Renal cortical epithelial cell (primary cell): ENCODE measurements at places on chromosomes 2 and 18.

GRCh38 chr2:224749136-224749535 lies 33.0 kb upstream of the CCDC195 start:
- DNase-seq: peak; percentile 3

DNA sequence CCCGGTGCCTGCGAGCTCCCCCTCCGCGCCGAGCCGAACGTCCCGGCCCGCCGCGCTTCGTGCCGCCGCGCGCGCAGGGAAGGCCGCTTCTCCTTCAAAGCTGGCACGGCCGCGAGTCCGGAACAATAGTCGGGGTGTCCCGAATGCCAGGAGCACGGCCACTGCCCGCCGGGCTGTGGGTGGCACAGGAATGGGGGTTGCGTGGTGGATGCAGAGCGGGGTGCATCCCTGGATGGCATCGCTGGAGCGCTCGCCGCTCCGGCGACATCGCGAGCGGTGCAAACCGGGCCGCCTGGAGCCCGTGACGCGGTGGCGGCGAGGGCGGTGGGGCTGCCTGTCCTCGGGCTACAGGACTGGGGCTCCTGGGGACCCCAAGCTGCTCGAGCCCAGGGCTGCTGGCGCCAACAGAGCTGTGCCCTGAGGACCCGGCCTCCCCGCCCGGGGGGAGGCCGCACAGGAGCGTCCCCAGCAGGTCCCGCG lies 1.1 kb upstream of the SATB2 start:
- no peak for DNase-seq

DNA sequence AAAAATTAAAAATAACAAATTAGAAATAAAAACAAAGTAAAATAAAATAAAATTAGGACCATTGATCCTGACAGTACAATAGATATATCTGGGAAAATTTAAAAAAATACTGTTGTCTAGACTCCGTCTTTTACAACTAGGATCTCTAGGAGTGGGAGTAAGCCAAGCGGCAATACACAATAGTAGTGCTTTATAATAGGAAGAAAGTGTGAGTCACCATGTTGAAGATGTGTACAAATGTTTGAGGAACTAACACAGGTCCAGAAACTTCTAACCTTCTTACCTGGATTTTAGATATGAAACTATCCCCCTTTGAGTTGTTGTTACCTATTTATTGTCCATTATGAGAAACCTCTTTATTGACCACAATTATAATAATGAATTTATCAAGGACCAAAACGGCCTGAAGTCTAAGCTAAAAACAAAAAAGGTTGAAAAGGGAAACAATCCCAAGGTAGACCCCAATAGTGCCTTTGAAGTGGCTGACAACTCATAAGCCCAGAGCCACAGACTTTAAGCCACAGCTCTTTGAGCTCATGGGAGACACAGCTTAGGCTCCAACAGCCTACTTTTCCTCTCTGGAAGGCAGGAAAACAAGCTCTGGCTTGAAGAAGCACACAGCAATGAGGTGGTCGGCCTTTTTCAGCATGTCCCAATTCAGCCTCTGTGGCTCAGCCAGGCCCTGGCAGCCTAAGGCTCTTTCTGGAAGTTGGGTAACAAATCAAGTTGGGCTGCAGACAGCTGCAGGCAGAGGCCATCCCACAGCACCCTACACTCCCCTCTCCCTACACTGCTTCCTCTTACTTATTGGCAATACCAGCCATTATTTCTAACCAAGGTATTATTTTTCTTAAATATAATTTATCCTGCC lies 62.9 kb downstream of the AQP4 start:
- no peak for DNase-seq

GRCh38 chr2:146990311-146991054 lies 854.3 kb upstream of the ACVR2A start:
- no peak for DNase-seq

GRCh38 chr2:191311-192190 lies 72.3 kb downstream of the SH3YL1 start:
- no peak for DNase-seq

GRCh38 chr2:218039171-218039570 lies 29.9 kb upstream of the RUFY4 start:
- DNase-seq: peak; percentile 90

DNA sequence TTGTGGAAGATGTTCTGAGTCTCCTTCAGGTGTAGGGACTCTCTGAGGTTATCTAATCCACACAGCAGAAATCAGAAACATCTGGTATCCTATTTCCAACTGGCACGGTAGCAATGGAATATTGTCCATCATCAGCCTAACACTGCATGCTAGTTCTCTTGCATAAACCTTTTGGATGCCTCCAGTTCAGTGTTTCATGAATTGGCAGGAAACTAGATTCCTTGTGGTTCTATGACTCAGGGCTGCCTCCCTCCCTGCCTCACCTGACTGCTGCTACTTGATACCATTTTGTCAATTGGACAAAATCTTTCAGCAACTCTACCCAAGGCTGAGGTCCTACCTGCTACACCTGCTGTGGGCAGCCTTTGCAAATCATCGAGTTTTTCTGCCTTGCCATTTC lies 130.9 kb downstream of the TPGS2 start:
- peak; percentile 92 for DNase-seq

DNA sequence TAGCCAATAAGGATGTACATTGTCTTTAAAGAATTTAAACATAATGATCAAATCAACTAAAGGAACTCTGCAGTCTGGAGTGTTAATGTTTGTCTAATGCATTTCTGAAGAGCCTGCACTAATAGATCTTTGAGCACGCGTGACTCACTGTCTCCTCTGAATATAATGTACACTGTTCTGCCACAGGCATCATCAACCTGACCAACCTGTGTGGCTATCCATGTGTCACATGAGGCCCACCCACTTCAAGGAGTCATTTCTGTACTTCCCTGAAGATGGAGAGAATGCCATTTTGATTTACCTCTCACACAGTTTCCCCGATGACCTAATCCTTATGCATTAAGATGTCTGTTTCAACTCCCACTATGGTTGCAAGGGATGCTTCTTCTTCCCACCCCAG lies 434.0 kb upstream of the SPHKAP start:
- DNase-seq: peak; percentile 28

DNA sequence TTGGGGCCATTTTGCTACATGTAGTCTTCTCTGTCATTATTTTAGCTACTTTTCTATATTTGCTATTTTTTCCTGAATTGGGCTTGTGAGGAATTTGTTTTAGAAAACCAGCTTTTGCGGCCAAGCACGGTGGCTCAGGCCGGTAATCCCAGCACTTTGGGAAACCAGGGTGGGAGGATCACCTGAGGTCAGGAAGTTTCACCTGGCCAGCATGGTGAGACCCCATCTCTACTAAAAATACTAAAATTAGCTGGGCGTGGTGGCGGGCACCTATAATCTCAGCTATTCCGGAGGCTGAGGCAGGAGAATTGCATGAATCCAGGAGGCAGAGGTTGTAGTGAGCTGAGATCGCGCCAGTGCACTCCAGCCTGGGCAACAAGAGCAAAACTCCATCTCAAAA lies 4.7 kb downstream of the SEPTIN2 start:
- no peak for DNase-seq

- DNase-seq: no peak
Measured at GRCh38 chr2:218244665-218245064, 16.1 kb upstream of the GPBAR1 start.

GRCh38 chr2:134119713-134120405 lies 134.0 kb upstream of the MGAT5 start:
- DNase-seq: peak; percentile 82

DNA sequence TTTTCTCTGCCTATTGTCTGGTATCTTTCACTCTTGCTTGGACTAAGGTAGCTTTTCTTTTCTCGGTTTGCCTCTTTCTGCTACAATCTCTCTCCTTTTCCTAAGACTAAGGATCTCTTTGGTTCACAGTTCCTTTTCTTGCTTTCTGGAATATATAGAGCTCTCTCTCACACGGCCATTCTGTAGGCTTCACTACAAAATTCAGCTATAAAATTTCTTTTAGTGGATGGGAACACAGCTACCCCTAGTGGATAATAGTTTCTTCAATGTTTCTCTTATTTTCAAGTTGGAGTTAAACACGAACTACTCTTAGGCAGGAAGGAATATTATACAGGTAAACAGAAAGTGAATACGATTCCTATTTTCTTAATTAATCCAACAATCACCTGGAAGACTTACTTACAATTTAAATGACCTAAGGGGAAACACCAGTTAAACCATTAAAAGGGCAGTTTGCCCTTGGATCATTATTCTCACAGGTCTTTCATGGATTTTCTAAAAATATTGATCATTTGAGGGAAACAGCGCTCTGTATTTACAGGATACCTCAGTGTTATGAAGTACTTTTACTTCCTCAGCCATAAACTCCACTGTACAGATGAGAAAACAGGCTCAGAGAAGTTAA lies 140.5 kb downstream of the LRP2 start:
- DNase-seq: peak; percentile 50

GRCh38 chr18:9612977-9613376 lies 1.4 kb downstream of the PPP4R1 start:
- DNase-seq: no peak
